NCI-H2171 treated with DMSO at 0.1 percent for 48 hours (cell line): ENCODE measurements at places on chromosomes 16 and 17.

GRCh38 chr17:80195671-80196529, 24.2 kb downstream of the SGSH start:
- no peak for DNase-seq

DNA sequence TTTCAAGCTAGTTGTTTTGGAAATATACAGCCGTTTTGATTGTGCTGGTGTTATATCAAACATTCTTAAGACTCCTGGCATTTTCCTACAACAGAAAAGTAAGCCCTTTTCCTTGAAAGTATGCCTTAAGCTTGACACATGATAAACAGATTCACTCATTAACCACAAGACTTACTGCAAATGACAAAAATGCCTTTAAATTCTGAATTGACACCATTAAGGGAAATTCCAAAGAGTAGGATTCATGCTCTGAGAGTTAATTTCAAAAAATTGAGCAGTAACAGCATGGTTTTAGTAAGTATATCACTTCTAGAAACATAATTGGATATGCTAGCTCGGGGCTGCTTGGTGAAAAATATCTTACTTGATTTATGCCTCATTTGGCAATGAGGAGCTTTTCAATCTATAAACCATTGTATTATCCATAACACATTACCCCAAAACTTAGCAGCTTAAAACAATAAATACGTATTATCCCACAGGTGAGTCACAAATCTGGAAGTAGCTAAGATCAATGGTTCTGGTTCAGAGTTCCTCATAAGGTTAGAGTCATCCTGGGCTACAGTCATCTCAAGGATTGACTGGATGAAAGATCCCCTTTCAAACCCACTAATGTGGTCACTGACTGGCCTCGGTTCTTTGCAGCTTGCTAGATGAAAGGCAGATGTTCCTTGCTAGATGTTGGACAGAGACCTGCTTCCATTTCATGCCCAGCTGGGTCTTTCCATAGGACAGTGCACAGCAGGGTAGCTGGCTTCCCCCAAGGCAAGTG, 8.2 kb upstream of the PHAF1 start:
- DNase-seq, result no peak

DNA sequence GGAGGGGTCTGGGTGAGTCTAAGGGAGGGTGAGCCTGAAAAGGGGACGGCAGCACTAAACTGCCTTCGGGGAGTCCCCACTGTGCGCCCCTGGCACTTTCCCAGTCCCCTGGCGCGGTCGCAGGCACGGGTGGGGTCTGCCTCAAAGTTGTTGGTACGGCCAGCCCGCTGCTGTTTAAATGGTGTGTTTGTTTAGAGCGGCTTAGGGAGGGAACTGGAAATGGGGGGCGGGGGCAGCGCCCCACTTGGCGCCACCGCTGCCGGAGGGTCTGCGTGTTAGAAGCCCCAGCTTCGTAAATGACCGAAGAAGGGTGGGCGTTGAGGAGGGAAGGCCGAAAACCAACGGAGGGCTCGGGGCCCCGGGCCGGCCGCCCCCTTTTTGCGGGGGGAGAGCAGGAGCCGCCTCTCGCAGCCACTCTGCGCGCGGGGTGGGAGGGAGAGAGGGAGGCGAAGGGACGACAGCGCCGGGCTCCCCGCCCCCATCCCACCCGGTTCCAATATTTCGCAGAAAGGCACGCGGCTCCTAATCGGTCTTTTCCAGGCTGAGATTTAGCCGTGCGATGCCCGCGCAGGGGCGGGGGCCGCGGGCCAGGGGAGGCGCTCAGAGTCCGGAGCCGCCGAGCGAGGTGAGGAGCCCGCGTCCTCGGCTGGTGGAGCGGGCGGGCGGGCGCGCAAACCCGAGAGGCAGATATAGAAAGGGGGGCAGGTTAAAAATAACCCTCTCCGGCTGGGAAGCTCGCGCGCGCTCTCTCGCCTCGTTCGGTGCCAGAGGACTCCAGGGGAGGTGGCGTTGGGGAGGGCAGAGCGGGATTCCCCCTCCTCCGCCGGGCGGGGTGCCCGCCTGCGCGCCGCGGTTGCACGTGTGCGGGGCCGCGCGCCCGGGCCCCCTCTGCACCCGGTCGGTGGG, 54.9 kb downstream of the SREBF1 start:
- DNase-seq, result peak; percentile 82

GRCh38 chr16:66334853-66335574, 31.5 kb upstream of the CDH5 start:
- no peak for DNase-seq

DNA sequence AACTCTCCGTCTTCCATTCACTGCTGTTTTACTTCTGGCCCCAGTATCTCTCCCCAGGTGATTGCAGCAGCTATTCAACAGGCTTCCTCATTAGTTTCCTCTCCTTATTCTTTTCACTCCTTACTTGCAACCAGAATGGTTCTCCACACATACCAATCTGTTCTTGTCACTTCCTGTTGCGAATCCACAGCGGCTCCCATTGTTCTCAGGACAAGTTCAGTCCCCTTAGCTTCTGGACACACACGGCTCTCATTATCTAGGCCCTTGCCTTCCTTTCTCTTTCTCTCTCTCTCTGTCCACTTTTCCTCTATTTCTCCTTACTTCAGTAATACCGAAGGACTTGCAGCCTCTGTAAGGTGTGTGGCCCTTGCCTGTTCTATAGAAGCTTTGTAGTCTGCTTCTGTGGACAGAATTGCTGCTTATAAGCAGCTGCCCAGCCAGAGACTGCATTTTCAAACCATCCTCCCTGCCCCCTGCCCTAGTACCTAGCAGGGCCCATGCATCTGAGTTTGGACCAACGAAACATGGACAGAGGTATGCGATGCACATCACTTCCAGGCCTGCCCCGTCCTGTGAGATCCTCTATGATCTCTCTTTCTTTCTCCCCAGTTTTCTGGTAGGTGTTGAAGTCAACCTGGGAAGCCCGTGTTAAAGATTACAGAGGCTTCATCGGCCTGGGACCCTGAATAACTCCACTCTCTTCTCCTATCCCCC, 45.7 kb downstream of the VAT1L start:
- no peak for DNase-seq

- DNase-seq, result no peak
These were observed 74.3 kb downstream of the CA4 start for GRCh38 chr17:60224064-60224463.

GRCh38 chr17:38796451-38797157, 2.8 kb downstream of the PIP4K2B start:
- DNase-seq, result no peak

DNA sequence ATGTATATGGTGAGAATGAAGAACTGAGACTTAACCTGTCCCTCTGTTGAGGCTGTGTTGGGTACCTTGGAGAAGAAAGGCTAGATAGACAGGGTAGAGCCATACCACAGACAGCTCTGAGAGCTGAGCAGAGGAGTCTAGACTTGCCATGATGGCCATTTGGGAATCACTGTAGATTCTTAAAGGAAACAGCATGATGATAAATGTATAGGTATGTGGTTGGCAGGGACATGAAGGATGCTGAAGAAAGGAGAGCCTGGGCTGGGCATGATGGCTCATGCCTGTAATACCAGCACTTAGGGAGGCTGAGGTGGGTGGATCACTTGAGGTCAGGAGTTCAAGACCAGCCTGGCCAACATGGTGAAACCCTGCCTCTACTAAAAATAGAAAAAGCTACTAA, 114.4 kb upstream of the HAS3 start:
- DNase-seq, result no peak

GRCh38 chr16:86127366-86127765, 228.4 kb downstream of the IRF8 start:
- no peak for DNase-seq

DNA sequence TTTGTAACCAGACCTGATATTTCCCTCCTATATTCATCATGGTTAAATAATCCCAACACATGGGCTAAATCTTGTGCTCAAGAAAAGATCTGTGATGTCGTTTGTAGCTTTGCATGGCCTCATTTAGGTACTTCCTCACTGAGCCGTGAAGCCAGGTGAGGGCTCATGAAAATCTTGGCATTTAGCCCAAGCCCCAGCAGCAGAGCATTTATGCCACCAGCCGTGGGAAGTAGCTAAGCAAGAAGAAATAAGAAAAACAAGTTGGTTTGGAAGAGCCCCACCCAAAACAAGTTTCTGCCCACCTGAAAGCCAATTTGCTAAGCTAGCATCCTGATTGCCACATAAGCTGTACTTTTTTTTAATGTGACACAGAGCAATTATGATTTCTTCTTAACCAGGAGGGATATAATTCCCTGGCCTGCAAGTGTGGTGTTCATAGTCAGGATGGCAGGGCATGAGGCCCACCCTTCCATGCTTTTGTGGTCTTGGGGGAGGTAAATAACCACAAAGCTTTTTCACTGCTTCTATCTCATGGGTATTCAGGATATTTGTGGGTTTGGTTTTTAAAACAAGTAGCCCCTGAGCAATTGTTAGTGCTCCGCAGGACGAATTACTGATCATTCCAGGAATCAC, 10.5 kb downstream of the TMIGD1 start:
- DNase-seq, result peak; percentile 80

GRCh38 chr17:44708401-44709263, at the start of gene DBF4B:
TSS of gene DBF4B (plus strand) at chr17:44708665. CDS start at chr17:44708821, 156 bp downstream.
- peak; percentile 92 for DNase-seq

- no peak for DNase-seq
These were observed 3.2 kb upstream of the IL17C start for GRCh38 chr16:88634994-88635670.

DNA sequence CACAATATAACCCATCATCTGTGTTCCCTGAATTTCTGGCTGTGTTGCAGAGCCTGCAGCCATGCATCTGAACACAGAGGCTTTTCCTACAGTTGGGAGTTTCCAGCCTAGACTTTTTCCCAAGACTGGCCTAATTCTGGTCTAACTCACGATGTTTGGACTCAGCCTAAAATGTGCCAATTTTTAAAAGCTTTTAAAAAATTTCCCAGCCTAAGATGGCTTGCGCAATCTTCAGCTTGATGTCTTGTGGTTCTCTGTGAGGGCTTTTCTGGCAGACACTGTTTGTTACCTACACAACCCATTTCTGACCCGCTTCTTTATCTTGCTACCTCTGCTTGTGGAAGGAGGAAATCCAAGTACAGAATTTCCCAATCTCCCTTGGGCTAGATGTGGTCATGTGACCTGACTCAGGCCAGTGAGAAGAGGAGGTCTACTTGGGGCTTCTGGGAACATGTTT, 72.7 kb upstream of the GAS7 start:
- no peak for DNase-seq

DNA sequence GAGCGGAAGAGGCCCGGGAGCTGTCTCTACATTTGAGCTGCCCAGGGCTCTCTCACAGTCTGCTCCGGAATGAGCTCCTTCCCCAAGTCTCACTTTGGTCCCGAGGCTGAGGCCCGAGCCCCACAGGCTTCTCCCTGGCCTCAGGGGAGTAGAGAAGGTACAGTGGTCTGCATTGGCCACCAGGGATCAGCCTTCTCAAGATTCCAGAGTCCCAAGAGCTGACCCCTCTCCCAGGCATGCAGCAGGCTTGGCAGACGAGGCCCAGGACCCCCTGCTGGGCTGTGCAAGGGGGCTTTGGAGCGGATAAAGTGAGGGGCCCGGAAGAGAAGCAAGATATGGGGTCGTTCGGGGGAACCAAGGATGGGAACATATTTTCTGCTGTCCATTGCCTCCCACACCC, 3.1 kb downstream of the PRSS27 start:
- DNase-seq, result no peak

DNA sequence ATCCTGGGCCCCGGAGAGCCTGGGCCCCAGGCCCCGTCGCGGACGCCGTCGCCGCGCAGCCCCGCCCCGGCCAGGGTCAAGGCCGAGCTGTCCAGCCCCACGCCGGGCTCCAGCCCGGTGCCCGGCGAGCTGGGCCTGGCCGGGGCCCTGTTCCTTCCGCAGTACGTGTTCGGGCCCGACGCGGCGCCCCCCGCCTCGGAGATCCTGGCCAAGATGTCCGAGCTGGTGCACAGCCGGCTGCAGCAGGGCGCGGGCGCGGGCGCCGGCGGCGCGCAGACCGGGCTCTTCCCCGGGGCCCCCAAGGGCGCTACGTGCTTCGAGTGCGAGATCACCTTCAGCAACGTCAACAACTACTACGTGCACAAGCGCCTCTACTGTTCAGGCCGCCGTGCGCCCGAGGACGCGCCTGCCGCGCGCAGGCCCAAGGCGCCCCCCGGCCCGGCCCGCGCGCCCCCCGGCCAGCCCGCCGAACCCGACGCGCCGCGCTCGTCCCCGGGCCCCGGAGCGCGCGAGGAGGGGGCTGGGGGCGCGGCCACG, 36.8 kb upstream of the ZC3H18 start:
- no peak for DNase-seq

DNA sequence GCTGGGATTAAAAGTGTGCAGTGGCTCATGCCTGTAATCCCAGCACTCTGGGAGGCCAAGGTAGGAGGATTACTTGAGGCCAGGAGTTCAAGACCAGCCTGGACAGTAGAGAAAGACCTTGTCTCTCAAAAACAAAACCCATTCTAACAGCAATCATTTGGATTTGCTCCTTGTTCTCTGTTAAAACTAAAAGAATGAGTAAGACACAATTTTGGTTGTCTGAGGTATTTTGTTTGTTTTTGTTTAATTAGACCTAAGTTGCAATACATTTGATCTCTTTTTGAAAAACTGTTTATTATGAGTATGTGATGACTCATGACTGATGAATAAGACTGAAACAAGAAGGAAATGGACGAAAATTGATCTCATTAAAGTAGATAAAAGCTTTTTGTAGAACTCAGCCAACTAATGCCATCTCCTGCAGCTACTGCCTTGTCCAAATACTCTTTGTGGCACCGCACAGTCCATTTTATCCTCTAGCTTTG, 29.0 kb downstream of the GLG1 start:
- DNase-seq, result no peak

DNA sequence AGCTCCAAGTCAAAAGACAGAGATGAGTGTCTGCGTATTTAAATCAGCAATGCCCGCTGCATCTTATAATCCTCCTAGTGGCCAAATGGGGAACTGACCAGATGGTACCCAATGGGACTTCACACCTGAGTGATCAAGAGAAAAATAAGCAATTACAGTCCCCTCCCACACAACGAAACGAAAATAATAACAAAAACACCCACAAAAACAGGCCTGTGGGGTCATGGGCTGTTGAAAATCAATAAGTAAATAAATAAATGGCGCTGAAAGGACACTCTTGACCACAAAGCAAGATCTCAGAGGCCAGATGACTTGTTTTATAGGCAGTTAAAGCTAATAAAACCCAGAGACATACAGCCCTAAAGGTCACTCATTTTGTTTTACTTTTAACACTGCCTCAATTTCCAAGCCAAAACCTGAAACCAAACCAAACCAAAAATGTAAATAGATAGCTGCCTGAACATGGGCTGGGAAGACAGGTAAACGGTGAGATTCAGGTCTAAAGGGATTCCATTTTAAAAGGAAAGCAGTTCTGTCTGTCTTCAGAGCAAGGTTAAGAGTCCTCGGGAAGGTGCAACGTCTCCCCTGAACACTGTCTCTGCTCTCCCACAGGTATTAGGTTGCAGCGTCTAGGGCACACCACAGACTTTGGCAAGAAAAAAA, 1.3 kb downstream of the ZNF821 start:
- peak; percentile 78 for DNase-seq

GRCh38 chr16:72442385-72443158, 270.6 kb upstream of the PMFBP1 start:
- DNase-seq, result no peak

GRCh38 chr17:49814781-49815529, 26.5 kb downstream of the KAT7 start:
- no peak for DNase-seq

- DNase-seq, result no peak
These were observed 279.4 kb upstream of the ELAC2 start for GRCh38 chr17:13297183-13297582.
